ENCODE measurements at places on chromosomes 13 and 19.

GRCh38 chr13:76214001-76214400 lies 577.9 kb downstream of the LMO7 start:
- DNase-seq = no peak

DNA sequence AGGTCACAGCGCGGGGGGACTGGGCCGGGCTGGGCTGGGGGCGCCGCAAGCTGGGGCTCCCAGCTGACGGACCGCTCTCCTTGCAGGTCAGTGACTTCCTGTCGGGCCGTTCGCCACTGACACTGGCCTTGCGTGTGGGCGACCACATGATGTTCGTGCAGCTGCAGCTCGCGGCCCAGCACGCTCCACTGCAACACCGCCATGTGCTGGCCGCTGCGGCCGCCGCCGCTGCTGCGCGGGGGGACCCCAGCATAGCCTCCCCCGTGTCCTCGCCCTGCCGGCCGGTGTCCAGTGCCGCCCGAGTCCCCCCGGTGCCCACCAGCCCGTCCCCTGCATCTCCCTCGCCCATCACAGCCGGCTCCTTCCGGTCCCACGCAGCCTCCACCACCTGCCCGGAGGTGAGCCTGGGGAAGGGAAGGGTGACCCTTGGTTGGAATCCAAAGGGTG lies 5.7 kb downstream of the MIDN start:
- no peak for DNase-seq

DNA sequence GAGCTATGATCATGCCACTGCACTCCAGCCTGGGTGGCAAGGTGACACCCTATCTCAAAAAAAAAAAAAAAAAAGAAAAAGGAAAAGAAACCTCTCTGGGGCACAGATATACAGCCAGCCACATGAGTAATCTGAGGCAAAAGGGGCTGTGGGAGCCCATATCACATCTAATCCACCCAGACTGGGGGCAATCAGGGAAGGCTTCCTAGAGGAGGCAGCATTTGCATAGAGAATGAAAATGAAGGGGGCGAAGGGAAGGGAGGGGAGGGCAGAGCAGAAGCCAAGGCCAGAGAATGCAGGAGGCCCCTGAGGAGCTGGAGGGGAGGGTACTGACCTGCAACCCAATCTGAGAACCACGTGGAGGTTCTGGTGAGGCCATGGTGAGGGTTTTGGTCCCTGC lies 13.2 kb downstream of the STXBP2 start:
- no peak for DNase-seq

GRCh38 chr19:38453596-38453995 lies 20.1 kb downstream of the RYR1 start:
- no peak for DNase-seq

- DNase-seq = peak; percentile 78
Observed at GRCh38 chr19:48745208-48745995, 1.3 kb downstream of the IZUMO1 start.

GRCh38 chr13:107738004-107738403 lies 477.3 kb downstream of the LIG4 start:
- DNase-seq = no peak
